Foreskin melanocyte (primary cell): ENCODE measurements at places on chromosomes 3 and 15.

- DNase-seq = no peak
Measured at GRCh38 chr3:132004571-132004970, 30.2 kb downstream of the CPNE4 start.

DNA sequence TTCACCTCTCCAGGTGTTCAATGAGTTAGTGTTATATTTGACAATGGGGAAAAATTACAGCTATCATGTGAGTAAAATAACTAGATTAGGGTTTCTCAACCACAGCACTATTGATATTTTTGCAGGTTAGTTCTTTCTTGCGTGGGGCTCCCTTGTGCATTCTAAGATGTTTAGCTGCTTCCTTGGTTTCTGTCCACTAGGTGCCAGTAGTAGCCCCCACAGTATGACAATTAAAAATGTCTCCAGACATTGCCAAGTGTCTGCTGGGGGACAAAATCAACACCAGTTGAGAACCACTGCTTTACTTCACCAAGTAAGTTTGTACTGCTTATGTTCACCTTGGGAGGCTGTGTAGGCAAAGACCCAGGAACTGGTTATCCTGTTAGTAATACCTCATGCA is 618.7 kb downstream of the EDEM1 start:
- no peak for DNase-seq

GRCh38 chr3:160450846-160451245 is 1.3 kb upstream of the TRIM59 start:
- no peak for DNase-seq

DNA sequence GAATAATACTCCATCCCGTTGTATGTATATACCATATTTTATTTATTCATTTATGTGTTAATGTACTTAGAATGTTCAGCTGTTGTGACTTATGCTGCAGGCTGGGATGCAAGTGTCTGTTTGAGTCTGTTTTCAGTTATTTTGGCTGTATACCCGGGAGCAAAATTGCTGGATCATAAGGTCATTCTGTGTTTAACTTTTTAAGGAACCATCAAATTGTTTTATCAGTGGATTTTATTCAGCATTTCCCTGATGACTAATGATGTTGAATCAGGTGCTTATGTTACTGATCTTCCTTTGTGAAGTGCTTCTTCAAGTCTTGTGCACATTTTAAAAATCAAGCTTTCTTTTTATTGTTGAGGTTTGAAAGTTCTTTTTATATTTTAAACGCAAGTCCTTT is 118.1 kb downstream of the SLC25A26 start:
- peak; percentile 90 for DNase-seq

DNA sequence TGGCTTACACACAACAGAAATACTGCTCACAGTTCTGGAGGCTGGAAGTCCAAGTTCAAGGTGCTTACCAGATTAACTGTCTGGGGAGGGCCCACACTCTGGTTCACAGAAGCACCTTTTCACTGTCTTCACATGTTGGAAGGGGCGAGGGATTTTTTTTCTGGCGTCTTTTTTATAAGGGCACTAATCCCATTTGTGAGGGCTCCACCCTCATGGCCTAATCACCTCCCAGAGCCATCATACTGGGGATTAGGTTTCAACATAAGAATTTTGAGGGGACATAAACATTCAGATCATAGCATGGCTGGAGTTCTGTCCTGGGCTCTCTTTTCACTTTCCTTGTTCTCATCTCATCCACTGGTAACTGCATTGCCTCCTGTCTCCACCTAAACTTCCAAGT is 63.5 kb downstream of the IGF1R start:
- no peak for DNase-seq

GRCh38 chr3:155037508-155038202 is 42.5 kb upstream of the MME start:
- no peak for DNase-seq

- no peak for DNase-seq
Measured at GRCh38 chr3:65587650-65588439, 450.9 kb downstream of the MAGI1 start.

DNA sequence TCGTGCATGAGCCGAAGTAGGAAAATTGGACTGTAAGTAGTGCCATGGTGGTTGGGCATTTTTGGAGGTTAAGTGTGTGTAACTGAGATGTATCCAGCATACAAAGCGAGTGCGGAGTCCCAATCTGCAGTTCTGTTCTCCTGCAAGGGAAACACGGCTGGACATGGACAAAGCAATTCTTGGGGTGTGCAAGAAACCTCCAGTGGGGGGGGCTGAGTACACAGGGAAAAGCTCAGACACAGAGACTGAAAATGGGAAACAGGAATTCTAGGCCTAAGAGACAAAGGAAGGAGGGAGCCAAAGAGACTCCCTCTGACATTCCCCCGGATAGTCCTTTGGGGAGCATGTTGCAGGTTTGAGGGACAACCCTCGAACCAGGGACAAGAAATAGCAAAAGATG is 83.2 kb upstream of the PLSCR4 start:
- no peak for DNase-seq

DNA sequence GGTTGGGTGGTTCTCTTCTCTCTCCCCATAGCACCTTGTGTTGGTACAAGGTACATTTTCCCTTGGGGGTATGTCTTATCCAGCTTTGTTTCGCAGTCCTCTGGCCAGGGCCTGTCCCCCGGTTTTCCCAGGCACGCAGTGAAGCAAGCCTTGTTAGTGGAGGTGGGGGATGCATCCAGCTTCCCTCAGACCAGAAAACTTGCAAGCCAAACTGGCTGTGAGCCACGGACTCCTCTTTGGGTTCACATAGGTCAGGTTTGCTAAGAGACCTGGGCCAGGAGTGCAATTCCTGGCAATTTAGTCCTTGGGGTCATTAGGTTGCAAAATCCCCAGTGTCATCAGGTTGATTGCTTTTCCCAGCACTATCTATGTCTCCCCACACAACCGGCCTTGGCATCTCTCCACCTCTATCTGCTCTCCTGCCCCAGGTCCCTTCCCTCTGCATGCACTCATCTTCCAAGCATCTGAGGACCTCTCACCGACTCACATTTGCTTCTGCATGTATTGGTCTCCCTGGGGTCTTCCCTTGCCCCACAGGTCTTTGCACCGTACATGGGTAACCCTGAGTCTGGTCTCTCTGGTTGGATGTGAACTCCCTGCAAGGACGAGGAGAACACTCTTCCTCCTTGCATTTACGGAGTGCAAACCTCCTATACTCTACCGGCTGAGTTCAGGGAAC is 34.2 kb downstream of the BCL2L10 start:
- DNase-seq = no peak
